ENCODE measurements at places on chromosomes 3 and 15. TPM values are rescaled to one million over a fixed set of nuclear protein-coding genes. Genes with fewer than 3 reads are reported as not detected.

Gene STRIT1
- total RNA-seq: not detected

Gene LYZL4
- not detected for total RNA-seq

Gene GOLGA6L25
- not detected for total RNA-seq

Gene ERICH6
- not detected for total RNA-seq

Gene LDHAL6B
- not detected for total RNA-seq

Gene NPAP1
- total RNA-seq: 0.94 TPM

Gene TUSC7
- total RNA-seq: not detected

Gene DET1
- total RNA-seq: 20.7 TPM

Gene TMCO5A
- not detected for total RNA-seq

Gene GRK7
- 0.31 TPM for total RNA-seq

Gene CFAP20DC
- total RNA-seq: 4.1 TPM

Gene ZCWPW2
- total RNA-seq: 1.3 TPM

Gene MUSTN1
- total RNA-seq: not detected
